ENCODE measurements at places on chromosomes 13 and 19. TPM values are rescaled to one million over a fixed set of nuclear protein-coding genes. Genes with fewer than 3 reads are reported as not detected.

DNA sequence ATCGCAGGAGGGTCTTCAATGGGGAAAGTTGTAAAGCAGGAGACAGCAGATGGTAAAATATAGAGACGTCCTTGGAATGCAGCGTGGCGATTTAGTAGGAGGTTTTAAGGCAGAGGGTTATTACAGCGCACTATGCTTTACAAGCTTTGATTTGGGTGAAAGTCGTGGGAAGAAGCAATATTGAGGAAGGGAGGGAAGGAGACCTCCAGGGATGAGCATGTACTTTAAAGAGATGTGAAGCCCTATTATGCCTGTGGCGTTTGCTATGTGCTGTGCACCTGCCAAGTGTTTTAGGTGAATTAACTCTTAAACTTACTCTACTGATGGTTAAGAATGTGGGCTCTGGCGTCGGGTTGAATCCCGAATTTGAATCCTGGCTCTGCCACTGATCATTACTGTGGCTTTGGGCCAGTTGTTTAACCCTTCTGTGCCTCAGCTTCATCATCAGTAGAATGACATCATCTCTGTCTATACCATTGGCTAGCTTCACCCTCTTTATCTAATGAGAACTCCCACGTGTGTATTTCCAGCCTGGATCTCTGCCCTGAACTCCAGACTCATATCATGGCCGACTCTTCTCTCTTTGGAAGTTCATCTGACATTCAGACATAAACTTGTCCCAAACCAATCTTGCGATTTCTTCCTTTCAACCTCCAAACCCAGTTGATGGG is 583 bp downstream of the CCDC61 start:
- no peak for ATAC-seq

The DLL3 gene
- total RNA-seq = 0.16 TPM

GRCh38 chr19:46133101-46133627 is 8.7 kb upstream of the IGFL3 start:
- no peak for ATAC-seq

DNA sequence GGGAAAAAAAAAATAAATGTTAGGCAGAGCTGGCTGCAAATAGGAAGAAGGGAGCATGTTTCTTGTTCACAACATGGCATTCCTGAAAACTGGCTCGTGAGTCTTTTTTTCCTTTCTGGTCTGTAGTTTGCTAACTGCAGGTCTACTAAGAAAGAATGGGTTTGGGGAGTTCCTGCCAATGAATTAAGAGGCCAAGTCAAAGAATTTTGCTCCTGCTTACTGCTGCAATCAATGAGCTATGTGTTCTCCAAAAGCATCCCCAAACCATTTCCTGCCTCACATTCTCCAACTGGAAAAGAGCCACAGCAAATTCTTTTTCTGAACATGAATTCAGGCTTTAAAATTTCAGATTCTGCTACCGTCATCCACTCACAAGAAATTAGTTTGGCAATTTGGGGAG is 88.6 kb downstream of the DCT start:
- ATAC-seq = no peak

DNA sequence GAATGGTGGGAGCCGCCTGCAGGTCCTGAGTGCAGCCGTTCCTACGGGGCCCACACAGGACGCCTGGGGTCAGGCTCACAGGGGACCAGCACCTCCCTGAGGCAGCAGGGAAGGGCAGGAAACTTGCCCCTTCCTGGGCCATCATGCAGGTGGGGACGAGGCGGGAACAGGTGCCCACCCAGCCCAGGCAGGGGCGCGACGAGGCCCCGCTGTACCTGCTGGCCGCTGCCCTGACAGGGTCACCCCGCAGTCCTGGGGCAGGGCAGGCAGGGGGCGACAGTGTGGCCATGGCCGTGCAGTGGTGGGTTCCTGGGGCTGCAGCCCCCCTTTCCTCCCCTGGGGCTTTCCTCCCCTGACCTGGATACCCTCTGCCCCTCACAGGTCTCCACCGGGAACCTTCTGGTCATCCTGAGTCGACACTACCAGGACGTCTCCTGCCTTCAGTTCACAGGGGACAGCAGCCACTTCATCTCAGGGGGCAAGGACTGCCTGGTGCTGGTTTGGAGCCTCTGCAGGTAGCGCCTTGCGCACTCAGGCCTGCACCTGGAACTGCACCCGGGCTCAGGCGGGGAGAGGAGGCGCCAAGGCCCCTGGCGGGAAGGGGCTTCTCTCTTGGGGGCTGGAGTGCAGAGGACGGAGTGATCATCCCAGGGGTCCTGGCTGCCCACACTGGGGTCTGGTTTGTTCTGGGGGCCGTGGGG is 5.4 kb downstream of the WDR18 start:
- no peak for ATAC-seq

GRCh38 chr19:45354241-45354842 is 13.8 kb downstream of the KLC3 start:
- ATAC-seq = no peak

GRCh38 chr13:110628952-110629701 is 13.8 kb downstream of the NAXD start:
- no peak for ATAC-seq

The TJP3 gene
- 1.5 TPM for total RNA-seq

The ACER1 gene
- not detected for total RNA-seq

The NALCN gene
- total RNA-seq = not detected

GRCh38 chr19:1251330-1252220 is 3.2 kb downstream of the MIDN start:
- ATAC-seq = no peak

Data from activated T-helper 17 cell treated with anti-CD3 and anti-CD28 coated beads, Interleukin-2, amount 50 U/mL, for 72 hours (primary cell).